ENCODE measurements at places on chromosomes 4 and X.

- DNase-seq = no peak
Observed at GRCh38 chr4:2378401-2378800, 40.0 kb downstream of the ZFYVE28 start.

DNA sequence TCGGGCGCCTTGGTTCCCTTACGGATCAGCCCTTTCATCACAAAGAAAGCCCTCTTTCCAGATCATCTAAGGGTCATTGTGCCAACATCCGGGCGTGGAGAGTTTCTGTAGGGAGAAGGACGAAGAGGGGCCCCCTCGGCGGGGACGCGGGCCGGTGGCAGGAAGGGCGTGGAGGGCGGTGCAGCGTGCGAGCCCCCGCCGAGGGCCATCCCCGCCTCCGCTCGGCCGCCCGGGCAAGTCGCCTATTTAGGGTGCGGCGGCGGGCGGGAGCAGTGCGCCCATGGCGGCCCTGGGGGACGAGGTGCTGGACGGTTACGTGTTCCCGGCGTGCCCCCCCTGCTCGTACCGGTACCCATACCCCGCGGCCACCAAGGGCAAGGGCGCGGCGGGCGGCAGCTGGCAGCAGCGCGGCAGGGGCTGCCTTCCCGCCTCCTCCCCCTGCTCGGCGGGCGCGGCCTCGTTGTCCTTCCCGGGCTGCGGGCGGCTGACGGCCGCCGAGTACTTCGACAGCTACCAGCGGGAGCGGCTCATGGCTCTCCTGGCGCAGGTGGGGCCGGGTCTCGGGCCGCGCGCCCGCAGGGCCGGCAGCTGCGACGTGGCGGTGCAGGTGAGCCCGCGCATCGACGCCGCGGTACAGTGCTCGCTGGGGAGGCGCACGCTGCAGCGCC is at the start of gene ZAR1:
TSS of gene ZAR1 (plus strand) at position 241 of the 668 bp plus-strand sequence. CDS start at position 281, 40 bp downstream.
- no peak for DNase-seq

DNA sequence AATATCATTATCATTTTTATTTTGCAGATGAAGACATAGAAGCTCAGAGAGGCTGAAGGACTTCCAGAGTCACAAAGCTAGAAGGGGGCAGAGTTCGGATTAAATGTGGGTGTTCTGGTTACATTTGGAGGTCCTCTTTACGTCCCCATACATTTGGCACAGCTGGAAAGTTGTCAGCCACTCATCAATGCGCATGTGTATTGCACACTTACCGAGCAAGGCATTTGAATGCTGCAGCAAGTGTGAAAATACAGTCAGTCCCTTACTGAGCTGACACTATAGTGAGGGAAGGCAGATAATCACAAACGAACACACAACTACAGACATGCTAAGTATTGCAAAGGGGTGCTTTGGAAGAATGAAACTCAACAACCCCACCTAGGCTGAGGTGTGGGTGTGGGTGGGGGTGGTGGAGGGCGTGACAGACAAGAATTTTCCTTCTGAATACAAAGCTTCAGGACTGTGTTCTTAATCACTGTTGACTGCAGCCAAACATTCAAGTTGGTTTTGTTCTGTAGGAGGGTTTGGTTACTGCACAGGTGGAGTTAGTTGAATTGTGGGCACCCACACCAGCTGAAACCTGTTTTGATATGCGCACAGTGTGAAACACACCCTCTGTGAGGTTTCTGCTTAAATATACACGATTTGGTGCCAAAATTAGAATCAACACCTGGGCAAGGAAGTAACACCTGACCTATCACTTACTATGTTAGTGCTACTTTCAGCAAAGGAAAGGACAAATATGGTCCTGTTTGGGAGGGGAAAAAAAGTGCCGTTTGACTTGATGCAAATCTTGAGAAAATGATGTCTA is 72.4 kb downstream of the COQ2 start:
- no peak for DNase-seq

DNA sequence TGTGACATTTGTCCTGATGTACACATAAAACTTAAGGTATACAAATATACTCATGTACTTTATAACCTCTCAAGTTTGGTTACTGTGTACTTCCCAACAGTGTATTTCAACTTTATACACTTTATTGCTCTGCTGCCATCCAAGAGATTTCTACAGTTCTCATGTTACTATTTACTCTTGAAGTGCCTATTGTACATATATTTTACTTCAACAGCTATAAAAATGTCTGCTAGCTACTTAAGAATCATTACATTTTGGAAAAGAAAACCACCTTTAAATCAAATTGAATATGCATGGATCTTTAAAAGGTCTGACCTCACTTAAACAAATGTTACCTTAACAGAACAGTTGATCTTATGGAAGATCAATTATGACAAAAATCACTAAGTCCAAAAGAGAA is 1056.4 kb downstream of the ADGRL3 start:
- DNase-seq = no peak

- no peak for DNase-seq
Observed at GRCh38 chrX:19863212-19863856, 24.1 kb downstream of the SH3KBP1 start.

DNA sequence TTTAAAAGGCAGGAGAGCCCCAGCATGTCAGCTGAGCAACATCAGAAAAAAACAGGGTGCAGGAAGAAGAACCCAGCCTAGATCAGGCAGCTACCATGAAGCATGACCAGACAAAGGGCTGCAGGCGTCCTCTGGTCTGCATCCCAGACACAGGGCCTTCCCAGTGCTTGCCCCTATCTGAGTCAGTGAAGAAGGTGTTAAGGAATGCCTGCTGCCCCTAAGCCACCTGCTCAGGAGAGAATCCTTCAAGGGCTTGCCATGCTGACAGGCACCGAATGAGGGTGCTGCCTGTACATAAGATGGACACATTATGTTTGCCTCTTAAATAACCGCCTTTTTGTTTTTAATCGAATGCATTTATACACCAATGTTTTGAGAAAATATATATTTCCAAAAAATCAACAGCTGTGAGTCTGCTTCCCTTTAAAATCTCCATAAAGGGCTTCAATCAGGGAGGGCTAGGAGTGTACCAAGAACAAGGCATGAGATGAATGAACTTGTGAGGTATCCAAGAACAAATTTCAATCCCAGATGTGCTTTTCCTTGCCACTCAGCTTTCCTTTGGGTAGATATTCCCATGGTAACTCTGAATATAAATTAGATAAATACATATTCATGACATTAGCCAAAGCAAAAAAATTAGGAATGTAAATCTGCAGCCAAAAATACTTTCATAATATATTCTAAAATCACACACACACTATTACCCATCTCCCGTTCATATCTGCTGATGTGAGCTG is 85.1 kb downstream of the SLC9A7 start:
- no peak for DNase-seq

DNA sequence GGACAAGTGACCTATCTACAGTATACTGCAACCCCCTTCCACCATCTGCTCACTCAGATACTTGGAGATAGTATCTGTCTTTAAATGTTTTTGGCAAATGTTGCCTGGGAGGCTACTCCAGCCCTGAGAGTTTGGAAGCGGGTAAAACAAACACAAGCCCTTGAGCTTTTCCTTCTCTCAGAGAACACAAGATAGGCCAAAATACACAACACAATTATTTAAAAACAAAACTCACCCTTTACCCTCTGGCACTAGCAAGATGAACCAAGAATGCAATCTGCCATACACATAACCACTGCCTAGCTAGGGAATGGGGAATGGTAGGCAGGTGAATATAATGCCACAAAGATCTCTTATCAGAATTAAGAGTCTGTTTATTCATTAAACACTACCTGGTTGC is 324.7 kb upstream of the FAM47C start:
- DNase-seq = no peak

- DNase-seq = no peak
Observed at GRCh38 chr4:173410079-173410478, 11.2 kb upstream of the SCRG1 start.

GRCh38 chr4:114642173-114642780 is 43.7 kb downstream of the UGT8 start:
- DNase-seq = no peak

GRCh38 chr4:21819086-21819485 is 129.5 kb downstream of the KCNIP4 start:
- no peak for DNase-seq

- no peak for DNase-seq
Observed at GRCh38 chrX:140165849-140166248, 200.5 kb upstream of the CXorf66 start.

GRCh38 chrX:9127986-9128385 is 94.1 kb upstream of the FAM9B start:
- no peak for DNase-seq
